ENCODE measurements at places on chromosomes 7 and 10. TPM values are rescaled to one million over a fixed set of nuclear protein-coding genes. Genes with fewer than 3 reads are reported as not detected.

OR2A1 gene
- total RNA-seq = not detected

BTAF1 gene
- 65.2 TPM for total RNA-seq

TRPV5 gene
- not detected for total RNA-seq

NEUROG3 gene
- total RNA-seq = not detected

MORN4 gene
- total RNA-seq = 35.5 TPM

HOGA1 gene
- total RNA-seq = 0.41 TPM

WIPF3 gene
- total RNA-seq = 4.1 TPM

DNA2 gene
- total RNA-seq = 39.1 TPM

CREB5 gene
- total RNA-seq = 4.5 TPM

SGMS1 gene
- total RNA-seq = 35.1 TPM

WNT2 gene
- total RNA-seq = 0.41 TPM

GRM3 gene
- total RNA-seq = 155 TPM

HERPUD2 gene
- 21.2 TPM for total RNA-seq

ABCC2 gene
- total RNA-seq = 0.41 TPM

CLCN1 gene
- under 0.01 TPM for total RNA-seq

NUTM2A gene
- total RNA-seq = 1.6 TPM

STYXL1 gene
- total RNA-seq = 16.3 TPM

MYH16 gene
- not detected for total RNA-seq

ANLN gene
- total RNA-seq = 9.4 TPM

DNAJC12 gene
- total RNA-seq = 4.5 TPM

DRGX gene
- total RNA-seq = not detected

EPO gene
- total RNA-seq = not detected

FAM221A gene
- total RNA-seq = 15.9 TPM

NPY4R2 gene
- under 0.01 TPM for total RNA-seq

PTER gene
- 2.0 TPM for total RNA-seq

FXYD4 gene
- total RNA-seq = not detected

CALML3 gene
- under 0.01 TPM for total RNA-seq

CFAP69 gene
- 3.3 TPM for total RNA-seq

ZNF92 gene
- 33.4 TPM for total RNA-seq

GCK gene
- total RNA-seq = 6.5 TPM

HTRA1 gene
- 41.2 TPM for total RNA-seq

TMEM26 gene
- total RNA-seq = under 0.01 TPM

LOXL4 gene
- total RNA-seq = not detected

LIPN gene
- not detected for total RNA-seq

SPDYE11 gene
- total RNA-seq = under 0.01 TPM

EIF3A gene
- total RNA-seq = 66.4 TPM

RNF32 gene
- total RNA-seq = 1.2 TPM

GPR158 gene
- total RNA-seq = 9.0 TPM

OPN1SW gene
- total RNA-seq = not detected

NUTM2D gene
- total RNA-seq = 6.9 TPM

FAM53B gene
- 23.2 TPM for total RNA-seq

CRYGN gene
- total RNA-seq = under 0.01 TPM
